ENCODE measurements at places on chromosomes 4 and X.
A peak's percentile ranks its signal among the peaks of the same experiment; 100 is the strongest.

DNA sequence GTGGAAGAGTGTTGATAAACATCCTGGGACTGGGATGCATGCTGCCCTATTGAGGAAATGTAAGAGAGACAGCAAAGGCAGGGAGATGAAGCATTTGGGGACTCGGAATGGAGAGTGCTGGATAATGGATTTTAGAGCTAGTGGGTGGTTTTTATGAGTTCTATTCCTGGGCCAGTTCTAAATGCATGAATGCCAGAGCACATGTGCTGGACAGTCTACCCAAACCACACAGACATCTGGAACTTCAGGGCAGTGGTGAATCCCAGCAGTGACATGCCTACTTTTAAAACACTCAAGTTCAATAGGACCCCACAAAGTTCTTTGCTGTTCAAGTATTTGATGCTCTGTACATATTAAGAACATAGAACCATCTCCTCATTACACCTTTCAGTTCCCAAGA lies 133.9 kb downstream of the CBR4 start:
- DNase-seq, result no peak

- DNase-seq, result peak; percentile 56
Observed at GRCh38 chr4:173370130-173370476, 651 bp upstream of the SAP30 start.

- no peak for DNase-seq
Observed at GRCh38 chr4:152385551-152385950, 150.3 kb downstream of the FBXW7 start.

- DNase-seq, result no peak
Observed at GRCh38 chrX:114615765-114616164, 31.9 kb downstream of the HTR2C start.

DNA sequence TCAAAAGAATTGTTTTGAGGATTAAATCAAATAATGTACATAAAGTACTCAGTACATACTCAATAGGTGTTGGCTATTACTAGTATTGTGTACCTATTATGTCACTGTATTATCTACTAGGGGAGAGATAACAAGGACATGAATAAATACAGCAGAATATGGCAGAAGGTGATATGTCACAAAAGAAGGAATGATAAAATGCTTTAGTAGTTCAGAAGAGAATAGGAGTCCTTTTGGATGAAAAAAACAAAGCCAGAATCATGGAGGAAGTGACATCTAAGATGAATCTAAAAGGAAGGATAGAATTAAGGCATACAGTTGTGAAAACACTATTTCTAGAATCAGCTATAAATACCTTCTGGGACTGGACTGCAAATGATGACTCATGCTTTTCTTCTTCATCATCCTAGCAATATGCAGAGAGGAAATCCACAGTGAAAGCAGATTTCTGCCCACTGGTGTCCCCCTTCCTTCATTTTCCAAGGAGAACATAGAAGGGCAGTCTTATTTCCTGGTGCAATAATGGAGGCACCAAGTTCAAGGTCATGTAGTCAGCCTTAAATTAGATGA lies 98.7 kb downstream of the GLUD2 start:
- DNase-seq, result no peak

DNA sequence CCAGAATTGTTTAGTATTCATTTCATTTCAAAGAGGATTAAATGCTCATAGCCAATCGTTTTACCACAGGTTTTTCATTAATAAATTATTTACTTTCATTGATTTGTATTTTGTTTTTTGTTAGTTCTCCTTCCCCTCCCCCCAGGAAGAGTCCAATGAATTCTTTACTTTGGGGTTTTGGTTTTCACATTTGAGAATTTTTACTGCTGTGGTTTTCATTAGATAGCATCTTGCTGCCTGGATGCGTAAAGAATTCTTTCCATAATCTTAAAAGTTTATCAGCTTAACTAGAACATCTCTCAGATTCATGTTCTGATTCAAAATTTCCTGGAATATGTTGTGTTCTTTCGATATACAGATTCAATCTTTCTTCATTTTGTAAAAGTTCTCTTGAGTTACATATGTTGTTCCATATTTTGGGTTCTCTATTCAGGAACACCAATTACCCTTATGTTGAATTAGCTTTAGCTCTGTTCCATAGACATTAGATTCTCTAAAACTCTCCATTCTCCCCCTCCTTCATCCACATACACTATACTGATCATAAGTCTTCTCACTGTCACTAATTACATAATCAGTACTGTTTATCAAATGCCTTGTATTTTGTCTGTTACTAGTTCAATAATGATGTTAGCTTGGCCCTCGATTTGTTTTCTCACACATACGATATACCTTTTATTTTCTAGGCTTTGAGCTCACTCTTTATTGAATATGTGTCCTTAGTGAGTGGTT lies 184.4 kb downstream of the CAMK2D start:
- no peak for DNase-seq

GRCh38 chr4:144647095-144647561 lies 1.2 kb downstream of the HHIP start:
- DNase-seq, result no peak

DNA sequence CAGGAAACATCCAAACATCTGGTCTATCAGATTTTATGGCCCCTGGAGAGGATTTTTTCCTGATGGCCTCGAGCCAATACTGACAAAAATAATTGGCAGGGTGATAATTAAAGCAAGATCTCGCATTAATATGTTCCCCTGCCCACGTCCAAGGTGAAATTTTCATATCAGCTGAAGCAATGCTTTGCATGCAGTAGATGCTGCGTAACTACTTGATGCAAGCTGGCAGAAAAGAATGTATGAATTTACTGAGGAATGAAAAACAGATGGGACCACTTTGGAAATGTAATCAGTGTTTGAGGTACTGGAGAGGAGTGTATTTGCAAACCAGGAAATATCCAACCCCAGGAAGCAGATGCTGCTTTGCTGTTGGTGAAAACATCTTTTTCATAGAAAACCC lies 36.8 kb upstream of the REST start:
- no peak for DNase-seq

GRCh38 chr4:33477715-33478114 lies 2757.5 kb downstream of the PCDH7 start:
- DNase-seq, result no peak

DNA sequence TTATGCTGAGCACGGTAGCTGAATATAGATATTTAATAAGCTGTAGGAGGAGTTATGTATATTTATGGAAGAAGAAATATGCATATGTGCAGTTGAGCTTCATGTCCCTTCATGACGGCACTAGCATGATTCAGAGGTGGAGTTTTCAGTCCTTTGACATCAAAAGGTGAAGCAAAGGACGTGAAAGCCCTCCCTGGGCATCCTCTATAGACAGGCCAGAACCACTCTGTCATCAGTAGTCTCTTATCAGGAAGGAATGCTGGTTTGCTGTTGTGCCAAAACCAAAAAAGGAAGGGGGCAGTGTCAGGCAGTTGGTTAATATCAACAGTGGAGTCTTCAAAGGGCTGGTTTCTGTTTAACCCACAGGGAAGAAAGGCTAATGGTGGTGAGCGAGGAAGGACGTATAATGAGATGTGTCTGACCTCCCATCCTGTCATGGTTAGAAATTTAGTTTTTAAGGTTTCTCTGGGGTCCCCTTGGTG lies 23.5 kb upstream of the IL2 start:
- no peak for DNase-seq

GRCh38 chrX:133854290-133854689 lies 131.1 kb downstream of the GPC3 start:
- no peak for DNase-seq

DNA sequence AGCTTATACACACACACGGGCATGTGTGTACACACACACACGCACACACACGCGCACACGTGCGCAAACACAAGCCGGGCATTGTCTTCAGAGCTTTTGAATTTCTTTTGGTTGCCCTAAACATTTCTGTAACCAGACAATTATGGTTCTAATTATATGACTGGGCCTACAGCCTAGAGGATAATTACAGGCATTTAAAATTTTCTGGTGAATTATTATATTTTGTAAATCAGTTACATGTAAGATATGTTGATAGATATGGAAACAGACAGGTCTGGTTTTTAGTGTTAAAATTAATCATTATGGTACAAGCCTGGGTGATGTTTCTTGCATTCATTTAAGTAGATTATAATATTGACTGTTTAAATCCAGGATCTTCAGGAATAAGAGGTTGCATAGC lies 1120.5 kb downstream of the ADGRL3 start:
- no peak for DNase-seq

DNA sequence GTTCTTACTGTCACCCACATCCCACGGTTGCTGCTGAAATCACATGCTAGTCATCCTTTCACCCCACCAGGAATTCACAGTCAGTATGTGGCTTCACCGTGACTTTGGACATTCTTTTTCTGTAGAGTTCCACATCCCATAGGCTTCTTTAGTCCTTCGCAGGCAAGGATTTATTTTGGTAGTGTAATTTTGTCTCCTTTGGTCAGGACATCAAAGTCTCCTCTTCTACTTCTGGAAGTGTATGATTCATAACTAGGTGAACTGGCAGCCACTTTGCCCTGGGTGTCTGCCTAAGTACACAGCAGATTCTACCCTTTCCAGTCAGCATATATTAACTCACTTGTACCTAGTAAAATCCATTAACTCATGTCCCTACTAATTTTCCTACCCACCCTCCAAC lies 38.3 kb upstream of the MMAA start:
- DNase-seq, result no peak

DNA sequence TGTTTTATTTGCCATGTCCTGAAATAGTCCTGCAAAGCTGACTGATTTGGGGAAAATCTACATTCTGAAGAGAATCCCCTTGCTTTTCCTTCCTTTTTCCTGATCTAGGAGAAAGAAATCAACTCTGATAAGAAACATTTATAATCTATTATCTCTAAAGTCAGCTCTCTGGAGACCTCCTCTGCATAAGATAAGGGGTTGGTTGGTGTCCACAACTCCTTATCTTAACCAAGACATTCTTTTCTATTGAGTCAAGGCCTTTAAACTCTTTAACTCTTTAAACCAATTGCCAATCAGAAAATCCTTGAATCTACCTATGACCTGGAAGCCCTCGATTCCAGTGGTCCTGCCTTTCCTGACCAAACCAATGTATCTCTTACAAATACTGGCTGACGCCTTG lies 373.6 kb upstream of the RASGEF1B start:
- DNase-seq, result no peak

- DNase-seq, result no peak
Observed at GRCh38 chr4:9988363-9988749, 32.9 kb downstream of the SLC2A9 start.

- DNase-seq, result no peak
Observed at GRCh38 chr4:43932448-43932847, 516.2 kb downstream of the KCTD8 start.

DNA sequence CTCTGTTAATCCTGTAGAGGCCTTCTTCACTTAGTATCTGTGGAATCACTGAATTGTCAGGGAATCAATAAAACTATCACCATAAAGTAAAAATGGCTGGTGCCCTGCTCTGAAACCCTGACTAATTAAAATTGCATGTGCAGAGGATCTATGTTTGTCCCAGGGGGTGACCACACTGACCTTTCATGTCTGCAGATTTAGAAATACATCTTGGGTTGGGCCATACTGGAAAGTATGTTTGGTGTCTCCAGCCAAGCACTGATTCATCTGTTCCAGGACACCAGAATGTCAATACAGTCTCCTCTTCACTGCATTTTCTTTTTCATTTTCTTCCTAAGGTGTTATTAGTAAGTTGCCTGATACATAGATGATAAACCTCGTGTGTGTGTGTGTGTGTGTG lies 490.9 kb upstream of the INTU start:
- no peak for DNase-seq

DNA sequence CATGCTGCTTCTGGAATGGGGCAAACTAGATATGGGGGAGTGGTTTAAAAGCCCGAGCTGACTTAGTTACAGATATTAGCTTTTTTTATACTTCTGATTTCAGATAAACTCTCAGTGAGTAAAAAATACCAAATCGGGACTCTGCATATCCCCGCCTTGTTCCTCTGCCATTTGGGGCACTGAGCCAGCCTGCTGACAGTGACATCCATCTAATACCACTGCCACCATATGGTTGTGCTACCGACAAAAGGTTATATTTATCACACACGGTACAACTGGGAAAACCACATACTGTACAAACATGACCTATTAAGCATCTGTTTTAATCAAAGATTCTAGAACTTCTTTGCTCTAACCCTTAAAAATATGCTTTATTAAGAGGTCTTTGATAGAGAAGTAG lies 78.7 kb downstream of the GALNT7 start:
- no peak for DNase-seq

- no peak for DNase-seq
Observed at GRCh38 chr4:83748711-83749110, 212.8 kb downstream of the GPAT3 start.

GRCh38 chrX:49656533-49656932 lies 39.3 kb downstream of the PAGE1 start:
- DNase-seq, result no peak

DNA sequence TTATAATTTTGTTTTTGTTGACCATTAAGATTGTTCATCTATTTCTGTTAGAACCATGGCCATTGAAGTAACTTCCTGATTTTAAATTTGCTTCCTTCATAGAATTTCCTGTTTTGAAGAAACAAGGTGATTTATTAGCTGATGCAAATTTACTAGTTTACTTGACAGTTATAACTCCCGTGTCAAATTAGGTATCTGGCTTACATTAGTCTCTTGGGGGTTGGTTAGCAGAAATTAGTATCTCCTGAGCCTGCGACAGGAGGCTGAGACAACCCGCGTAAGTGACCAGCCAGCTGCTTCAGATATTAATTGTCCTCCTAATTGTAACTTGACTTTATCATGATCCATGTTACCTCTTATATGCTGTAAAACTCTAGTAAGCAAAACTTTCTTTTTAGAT lies 154.3 kb downstream of the CFAP299 start:
- no peak for DNase-seq

Data from activated CD4-positive, alpha-beta T cell treated with anti-CD3 and anti-CD28 coated beads, Interleukin-2, amount 50 U/mL, for 1 hour (primary cell).